Progenitor cell of endocrine pancreas (in vitro differentiated cells): ENCODE measurements at places on chromosomes 3 and 15. TPM values are rescaled to one million over a fixed set of nuclear protein-coding genes. Genes with fewer than 3 reads are reported as not detected.
A peak's percentile ranks its signal among the peaks of the same experiment; 100 is the strongest.

DNA sequence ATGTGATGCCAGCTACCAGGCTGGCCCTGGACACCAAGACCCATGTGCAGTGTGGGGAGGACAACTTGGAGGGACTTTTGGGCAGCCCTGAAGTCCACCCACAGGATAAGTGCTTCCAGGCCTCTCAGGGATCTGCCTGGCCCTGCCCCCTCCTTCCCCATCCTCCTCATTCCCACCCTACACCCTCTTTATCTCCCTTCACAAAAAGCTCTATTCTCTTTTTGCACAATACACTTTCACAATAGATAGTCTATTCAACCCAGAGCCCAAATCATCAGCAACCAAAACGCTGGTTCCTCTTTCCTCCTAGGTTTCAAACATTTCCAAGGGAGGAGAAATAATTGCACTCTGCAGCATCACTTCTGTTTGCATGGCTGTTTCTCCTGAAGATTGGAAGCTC is 7.8 kb upstream of the ZNF710 start:
- DNase-seq, result no peak
- H3K27me3 ChIP-seq, result no peaks in the 10 kb centered on the region
- H3K4me1 ChIP-seq, result peaks cover 14% of the 10 kb centered on the region
- no peak overlapping the region for H3K27ac ChIP-seq

The CAMK1 gene
- 16.9 and 17.1 TPM in 2 replicates for total RNA-seq

- H3K4me1 ChIP-seq, result no peaks in the 10 kb centered on the region
- no peak overlapping the region for H3K4me3 ChIP-seq
- no peak for DNase-seq
- H3K27me3 ChIP-seq, result peaks cover 18% of the 10 kb centered on the region
- no peaks in the 10 kb centered on the region for H3K36me3 ChIP-seq
Measured at GRCh38 chr15:100189849-100190248, 151.9 kb downstream of the ADAMTS17 start.

GRCh38 chr3:138775254-138775595 is 59.5 kb downstream of the PIK3CB start:
- peaks cover 1% of the 10 kb centered on the region for H3K36me3 ChIP-seq
- H3K27me3 ChIP-seq, result no peaks in the 10 kb centered on the region
- no peak for DNase-seq
- H3K27ac ChIP-seq, result peak overlapping the region; percentile 57
- H3K4me1 ChIP-seq, result no peaks in the 10 kb centered on the region

GRCh38 chr3:70990723-70991122 is 592.8 kb downstream of the FOXP1 start:
- peaks cover 38% of the 10 kb centered on the region for H3K36me3 ChIP-seq
- H3K4me1 ChIP-seq, result peaks cover 16% of the 10 kb centered on the region
- no peak for DNase-seq

The BSN gene
- 3.0 and 3.8 TPM in 2 replicates for total RNA-seq

The AKAP13 gene
- total RNA-seq, result 114 and 119 TPM in 2 replicates

The RSRC1 gene
- 50.6 and 55.7 TPM in 2 replicates for total RNA-seq
